Pons (tissue), 1 donor: ENCODE measurements at places on chromosomes 7 and 10.

- DNase-seq, result no peak
Observed at GRCh38 chr7:85343484-85343883, 156.6 kb upstream of the SEMA3D start.

DNA sequence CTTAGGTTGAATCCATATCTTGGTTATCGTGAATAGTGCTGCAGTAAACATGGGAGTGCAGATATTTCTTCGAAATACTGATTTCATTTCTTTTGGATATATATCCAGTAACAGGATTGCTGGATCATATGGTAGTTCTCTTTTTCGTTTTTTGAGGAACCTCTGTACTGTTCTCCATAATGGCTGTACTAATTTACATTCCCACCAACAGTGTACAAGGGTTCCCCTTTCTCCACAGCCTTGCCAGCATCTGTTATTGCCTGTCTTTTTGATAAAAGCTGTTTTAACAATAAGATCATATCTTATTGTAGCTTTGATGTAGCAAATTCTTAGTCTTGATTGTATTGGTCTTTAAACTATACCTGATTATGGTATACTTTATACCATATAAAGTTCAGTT lies 45.3 kb downstream of the ZNRF2 start:
- no peak for DNase-seq

GRCh38 chr7:12898620-12899019 lies 211.2 kb downstream of the ARL4A start:
- DNase-seq, result no peak

DNA sequence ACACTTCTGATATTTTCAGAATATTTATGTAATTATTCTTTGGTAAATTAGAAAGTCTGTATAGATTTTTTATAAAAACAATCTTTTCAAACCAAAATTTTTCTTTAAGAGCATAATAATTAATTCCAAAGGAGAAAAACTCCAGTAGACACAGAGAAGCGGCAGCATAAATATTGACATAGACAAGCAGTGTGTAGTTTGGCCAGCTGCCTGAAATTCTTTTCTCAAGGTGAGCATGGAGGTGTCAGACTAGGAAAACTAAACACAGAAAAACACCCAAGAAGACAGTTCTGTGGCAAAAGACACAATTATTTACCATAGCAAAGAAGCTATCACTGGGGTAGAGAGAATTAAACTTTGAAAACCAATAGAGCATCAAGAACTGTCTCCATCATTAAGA lies 82.4 kb downstream of the KLF6 start:
- DNase-seq, result no peak

DNA sequence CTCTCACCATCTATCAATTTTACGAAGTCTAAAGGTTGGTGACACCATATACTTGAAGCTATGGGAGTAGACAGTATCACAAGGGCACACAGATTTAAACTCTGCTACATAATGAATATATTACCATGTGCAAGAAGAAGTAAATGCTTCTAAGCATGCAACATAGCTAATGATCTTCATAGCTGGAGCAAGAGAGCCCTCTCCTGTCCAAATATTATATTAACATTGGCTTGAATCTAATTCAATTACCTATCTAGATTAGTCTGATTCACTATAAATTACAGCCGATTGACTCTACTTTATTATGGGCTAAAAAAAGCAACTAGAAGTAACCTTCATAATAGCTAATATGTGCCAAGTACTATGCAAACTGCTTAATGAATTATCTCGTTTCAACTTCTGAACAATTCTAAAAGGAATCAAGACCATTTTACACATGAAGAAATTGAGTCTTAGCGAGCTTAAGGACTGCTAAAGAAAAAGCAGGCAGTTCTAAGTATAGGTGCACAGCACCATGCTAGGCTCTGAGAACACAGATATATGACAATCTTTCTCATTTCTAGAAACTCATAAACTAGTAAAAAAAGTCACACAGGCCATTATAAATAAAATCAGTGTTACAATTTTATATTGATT lies 21.9 kb downstream of the FRA10AC1 start:
- peak; percentile 64 for DNase-seq

DNA sequence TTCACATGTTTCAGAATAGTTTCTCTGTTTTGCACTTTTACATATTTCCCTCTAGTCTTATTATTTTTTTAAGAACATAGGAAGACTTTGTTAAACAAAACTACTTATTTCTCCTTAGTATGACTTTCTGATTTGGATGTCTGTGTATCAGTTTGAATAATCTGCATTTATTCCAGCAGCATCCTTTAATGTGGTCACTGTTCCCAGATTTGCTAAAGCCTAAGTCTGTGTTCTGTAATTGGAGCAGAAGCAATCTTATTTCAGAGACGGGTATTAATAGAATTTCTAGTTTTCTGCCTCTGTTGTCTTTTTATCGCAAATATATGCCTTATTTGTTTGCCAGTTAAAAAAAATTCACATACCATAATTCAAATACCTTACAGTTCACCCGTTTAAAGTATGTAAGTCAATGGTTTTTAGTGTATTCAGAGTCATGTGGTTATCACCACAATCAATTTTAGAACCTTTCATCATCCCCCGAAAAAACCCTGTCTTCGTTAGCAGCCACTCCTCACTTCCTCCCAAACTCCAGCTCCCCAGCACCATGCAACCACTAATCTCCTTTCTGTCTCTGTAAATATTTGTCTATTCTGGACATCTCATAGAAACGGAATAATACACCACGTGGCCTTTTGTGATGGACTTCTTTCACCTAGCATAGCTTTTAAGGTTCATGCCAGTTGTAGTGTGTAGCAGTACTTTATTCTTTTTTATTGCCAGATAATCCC lies 58.7 kb downstream of the INPP5F start:
- peak; percentile 70 for DNase-seq

DNA sequence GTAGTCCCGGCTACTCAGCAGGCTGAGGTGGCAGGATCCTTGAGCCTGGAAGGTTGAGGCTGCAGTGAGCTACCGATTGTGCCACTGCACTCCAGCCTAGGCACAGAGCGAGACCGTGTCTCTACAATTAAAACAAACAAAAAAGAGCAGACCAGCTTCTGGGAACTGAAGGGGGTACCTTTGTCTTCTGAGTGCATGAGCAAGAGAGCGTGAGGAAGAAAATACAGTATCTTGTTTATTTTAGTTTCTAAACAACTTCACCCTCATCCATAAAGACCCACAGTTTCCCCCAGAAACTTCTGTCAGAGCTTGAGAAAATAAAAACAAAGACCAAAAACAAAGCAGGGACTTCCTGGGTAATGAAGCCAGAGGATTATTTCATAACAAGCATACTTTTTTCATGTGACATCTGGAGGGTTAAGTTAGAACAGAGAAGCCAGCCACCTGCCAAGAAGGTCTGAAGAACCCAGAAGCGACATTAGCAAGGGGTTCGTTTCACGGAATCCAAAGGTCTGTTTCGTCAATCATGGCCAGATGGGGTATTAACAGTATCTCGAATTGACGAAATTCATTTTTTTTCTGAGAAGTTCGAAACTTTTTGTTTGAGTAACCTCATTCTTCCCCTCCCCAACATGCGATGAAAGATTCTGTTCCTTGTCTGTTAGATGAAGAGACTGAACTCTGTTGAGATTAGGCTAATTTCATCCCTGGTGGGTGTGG lies 10.2 kb upstream of the IL2RA start:
- no peak for DNase-seq

DNA sequence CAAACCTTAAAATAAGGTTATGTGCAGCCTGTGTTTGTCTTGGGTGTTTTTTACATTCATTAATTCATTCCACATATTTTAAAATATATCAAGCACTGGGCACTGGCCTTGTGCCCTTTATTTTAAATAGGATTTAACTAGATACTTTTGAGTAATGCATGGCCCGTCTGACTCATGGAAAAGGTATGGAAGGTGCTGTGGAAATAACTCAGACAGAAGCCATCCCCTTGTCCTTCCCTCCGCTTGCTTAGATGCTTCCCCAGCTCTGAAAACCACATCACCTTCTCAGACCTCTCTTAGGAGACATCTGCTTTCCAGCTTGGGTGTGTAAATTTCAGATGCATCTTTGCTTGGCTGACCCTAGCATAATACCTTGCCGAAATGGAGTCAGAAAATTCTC lies 30.5 kb downstream of the SLC18A2 start:
- no peak for DNase-seq

GRCh38 chr7:28356619-28357018 lies 55.7 kb upstream of the CREB5 start:
- peak; percentile 32 for DNase-seq

DNA sequence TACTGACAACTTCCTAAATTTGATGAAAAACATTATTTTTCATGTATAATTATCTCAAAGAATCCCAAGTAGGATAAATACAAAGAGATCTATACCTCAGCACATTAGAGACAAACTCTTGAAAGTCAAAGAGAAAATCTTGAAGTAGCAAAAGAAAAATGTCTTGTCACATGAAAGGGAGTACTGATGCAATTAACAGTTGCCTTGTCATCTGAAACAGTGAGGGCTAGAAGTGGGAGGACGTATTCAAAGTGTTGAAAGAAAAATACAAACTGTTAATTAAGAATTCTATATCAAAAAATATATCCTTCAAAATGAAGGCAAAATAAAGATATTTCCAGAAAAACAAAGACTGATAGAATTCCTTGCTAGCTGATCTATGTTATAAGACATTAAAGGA lies 35.5 kb upstream of the ARHGAP22 start:
- DNase-seq, result no peak
